NCI-H146 (cell line): ENCODE measurements at places on chromosomes 1 and 21.
A peak's percentile ranks its signal among the peaks of the same experiment; 100 is the strongest.

GRCh38 chr1:39488012-39488545 is 3.4 kb upstream of the BMP8A start:
- DNase-seq, result no peak

- no peak for DNase-seq
These were observed 38.4 kb upstream of the RBM34 start for GRCh38 chr1:235199441-235199840.

DNA sequence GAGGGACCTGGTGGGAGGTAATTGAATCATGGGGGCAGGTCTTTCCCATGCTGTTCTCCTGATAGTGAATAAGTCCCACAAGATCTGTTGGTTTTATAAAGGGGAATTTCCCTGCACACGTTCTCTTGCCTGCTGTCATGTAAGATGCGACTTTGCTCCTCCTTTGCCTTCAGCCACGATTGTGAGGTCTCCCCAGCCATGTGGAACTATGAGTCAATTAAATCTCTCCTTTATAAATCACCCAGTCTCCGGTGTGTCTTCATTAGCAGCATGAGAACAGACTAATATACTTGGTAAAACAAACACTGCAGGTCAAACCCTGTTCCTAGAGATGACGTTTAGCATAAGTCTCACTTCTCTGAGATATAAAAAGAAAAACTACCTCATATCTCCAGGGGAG is 148.3 kb downstream of the MATN1 start:
- no peak for DNase-seq

GRCh38 chr1:160658162-160658813 is 11.4 kb upstream of the SLAMF1 start:
- no peak for DNase-seq

- no peak for DNase-seq
These were observed 59.1 kb downstream of the GLUL start for GRCh38 chr1:182332261-182333060.

- no peak for DNase-seq
These were observed 212.4 kb upstream of the USP24 start for GRCh38 chr1:55427606-55428005.

DNA sequence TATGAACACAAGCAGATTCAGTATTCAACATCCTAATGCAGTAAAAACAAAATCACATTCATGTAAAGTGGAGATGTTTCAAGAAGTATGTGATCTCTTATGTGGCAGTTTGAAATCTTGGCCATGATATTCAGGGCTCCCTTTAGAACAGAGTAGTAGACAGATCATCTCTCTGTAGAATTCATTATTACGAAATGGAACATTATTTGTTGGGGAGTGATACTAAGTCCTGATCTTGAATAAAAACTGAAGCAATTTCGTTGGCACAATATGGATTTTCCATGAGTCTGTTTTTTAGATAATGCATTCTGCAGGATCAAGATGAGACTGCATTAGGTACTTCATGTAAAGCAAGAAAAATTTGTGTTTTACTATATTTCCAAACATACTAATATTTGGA is 264.4 kb upstream of the NRIP1 start:
- DNase-seq, result no peak

DNA sequence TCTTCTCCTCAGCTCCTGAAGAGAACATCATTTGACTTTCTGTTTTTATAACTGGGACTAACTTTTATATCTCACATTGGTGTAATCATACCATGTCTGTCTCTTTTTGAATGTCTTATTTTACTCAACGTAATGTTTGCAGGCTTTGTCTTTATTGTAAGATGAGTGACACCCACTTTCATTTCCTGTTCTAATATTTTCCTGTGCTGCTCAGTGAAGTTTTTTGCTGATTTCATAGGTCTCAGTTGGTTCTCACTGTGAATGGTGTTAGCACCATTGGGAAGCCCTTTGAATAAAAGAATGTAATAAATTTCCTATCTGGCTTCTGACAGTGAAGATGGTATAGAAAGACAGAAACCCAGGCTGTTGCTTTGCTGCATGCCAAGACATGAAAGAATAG is 84.0 kb downstream of the RAVER2 start:
- DNase-seq, result no peak

GRCh38 chr1:242128951-242129502 is 130.1 kb upstream of the MAP1LC3C start:
- DNase-seq, result peak; percentile 63

DNA sequence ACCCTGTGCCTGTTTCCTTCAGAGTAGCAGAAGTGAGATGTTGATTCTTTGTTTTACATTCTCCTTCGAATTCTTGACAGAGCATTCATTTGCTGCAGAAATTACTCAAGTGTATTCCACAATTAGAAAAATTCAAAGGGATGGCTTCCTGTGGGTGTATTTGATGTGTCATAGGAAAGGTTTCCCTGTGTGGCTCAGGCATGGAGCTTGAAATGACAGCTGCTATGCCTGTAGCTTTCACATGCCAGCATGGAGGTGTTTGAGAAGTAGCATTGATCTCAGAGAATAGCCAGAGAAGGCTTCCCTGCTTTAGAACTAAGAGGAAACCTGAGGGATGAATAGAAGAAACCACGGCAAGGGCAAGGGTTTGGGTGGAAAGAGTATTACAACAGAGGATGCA is 317.2 kb upstream of the DEPDC1 start:
- no peak for DNase-seq

DNA sequence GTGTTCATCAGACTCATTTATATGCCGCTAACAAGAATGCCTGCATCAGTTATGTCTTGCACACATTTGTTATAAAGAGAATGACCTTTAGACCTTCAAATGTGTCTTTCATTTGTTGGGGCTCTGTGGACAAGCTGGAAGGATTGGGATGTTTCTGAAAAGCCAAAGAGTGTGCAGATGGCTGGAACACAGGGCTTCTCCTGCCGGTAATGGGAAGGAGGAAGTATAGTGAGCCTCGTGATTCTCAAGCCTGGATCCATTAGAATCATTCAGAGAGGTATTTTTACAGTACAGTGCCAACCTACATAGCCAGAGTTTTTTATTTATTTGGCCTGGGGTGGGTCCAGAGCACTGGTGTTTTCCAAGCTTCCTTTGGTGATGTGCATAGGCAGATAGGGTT is 40.6 kb upstream of the ATP1A1 start:
- no peak for DNase-seq

DNA sequence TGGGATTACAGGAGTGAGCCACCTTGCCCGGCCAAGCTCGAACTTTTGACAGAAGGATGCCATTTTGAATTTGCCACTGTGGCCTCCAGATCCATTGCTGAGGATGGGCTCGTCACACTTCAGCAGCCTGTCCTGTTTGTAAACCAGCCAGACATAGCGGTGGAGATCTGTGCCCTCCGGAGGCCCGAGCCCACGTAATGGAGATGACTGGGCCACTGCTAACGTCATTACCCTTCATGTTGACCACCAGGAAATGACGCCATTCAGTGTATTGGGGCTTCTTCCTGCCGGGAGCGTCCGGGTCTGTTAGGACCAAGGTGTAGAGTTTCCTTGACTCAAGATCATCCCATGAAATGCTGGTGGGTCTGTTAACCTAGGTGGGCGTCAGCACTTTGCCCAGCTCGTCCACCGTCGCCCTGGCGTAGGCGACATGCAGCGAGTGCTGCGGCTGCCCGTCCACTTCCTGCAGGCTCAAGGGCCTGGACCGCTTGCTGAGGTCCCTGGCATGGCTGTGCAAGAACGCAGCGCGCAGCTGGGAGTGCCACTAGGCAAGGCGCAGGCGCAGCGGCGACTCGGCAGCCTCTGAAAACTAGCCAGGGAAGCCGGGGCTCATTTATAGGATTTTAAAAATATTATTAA is 40.8 kb downstream of the PTPRC start:
- DNase-seq, result no peak

GRCh38 chr21:42777757-42778344 is 101.5 kb downstream of the WDR4 start:
- no peak for DNase-seq

DNA sequence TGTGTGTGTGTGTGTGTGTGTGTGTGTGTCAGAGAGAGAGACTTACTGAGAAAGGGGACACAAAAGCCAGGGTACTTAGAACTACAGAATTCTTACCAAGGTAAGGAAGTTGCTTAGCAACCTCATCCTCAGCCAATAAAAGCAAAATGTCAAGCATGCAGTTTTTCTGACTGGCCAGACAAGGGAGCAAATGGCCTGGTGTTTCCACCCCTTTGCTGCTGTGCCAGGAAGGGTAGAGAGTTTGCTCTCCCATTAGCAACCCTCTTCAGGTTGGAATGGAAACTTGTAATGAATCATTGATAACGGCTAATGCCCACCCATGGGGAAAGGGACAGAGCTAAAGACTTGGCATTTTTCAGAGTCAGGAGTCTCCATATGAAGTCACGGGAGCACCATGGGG is 10.6 kb downstream of the RXRG start:
- no peak for DNase-seq

DNA sequence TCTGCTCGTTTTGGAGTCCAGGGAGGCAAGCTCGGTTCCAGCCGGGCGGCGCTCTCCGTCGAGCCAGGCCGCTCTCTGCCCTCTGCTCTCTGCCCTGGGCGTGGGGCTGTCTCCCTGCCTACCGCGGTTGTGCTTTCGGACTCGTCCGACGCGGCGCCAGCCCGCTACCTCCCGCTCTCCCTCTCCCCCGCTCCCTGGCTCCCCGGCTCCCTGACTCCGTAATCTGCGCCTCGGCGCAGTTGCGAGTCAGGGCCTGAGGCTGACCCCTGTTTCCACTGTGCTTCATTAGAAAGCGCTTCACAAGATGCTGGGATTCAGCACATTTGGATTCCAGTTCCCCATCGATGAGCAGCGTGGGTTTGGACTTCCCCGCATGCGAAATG is 2.2 kb downstream of the SOX13 start:
- no peak for DNase-seq

DNA sequence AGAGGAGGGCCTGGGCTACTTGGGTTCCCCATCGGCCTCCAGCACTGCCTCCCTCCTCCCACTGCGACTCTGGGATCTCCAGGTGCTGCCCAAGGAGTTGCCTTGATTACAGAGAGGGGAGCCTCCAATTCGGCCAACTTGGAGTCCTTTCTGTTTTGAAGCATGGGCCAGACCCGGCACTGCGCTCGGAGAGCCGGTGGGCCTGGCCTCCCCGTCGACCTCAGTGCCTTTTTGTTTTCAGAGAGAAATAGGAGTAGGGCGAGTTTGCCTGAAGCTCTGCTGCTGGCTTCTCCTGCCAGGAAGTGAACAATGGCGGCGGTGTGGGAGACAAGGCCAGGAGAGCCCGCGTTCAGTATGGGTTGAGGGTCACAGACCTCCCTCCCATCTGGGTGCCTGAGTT is 24.4 kb downstream of the EIF2D start:
- DNase-seq, result no peak

DNA sequence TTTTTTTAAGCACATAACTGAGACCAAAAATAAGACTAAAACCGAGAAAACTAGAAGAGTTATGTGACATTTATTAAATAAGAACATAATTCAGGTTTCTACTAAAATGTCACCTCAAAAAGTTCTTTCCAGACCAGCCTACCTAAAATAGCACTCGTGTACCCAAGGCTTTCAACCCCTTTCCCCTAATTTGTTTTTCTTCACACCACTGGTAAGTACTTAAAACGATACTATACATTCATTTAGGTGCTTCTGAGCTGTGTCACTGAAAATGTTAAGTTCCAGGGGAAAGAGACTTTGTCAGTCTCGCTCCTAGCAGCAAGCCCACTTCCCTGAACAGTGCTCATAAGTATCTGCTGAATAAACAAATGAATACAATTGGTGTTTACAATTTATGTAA is 6.8 kb downstream of the RRAGC start:
- no peak for DNase-seq

DNA sequence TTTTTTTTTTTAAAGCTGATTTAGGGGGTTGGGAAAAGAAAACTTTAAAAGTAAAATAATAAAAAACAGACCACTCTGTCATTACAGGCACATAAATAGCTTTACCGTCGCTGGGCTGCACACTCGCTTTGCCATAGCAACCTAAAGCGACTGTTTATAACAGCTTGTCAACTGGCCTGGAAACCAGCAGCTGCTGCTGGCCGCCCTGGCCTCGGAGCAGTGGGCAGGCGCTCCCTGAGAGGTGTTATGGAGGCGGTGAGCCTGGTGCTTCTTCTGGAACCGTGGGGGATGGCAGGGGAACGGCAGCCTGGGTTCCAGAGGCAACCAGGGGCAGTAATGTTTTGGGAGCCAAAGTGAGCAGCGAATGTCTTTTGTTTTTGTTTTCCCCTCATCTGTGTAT is 45.7 kb downstream of the ATP2B4 start:
- no peak for DNase-seq

GRCh38 chr1:177586429-177586828 is 383.4 kb downstream of the SEC16B start:
- DNase-seq, result no peak

DNA sequence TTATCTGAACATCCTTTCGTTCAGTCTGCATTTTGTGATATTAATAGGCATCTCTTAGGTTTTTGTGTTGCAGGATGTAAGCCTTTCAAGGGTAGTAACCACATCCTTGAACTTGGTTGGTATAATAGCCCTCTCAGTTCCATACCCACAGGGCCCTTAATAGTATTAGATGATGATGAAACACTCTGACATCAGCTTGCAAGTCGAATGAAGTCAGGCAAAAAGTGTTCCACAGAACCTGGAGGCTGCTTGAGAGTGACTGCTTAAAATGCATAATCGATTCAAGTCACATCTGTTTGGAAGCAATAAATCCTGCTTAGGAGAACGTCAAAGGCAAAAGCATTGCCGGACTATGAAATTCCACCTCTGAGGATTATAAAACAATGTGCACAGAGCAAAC is 415.6 kb upstream of the KAZN start:
- no peak for DNase-seq

DNA sequence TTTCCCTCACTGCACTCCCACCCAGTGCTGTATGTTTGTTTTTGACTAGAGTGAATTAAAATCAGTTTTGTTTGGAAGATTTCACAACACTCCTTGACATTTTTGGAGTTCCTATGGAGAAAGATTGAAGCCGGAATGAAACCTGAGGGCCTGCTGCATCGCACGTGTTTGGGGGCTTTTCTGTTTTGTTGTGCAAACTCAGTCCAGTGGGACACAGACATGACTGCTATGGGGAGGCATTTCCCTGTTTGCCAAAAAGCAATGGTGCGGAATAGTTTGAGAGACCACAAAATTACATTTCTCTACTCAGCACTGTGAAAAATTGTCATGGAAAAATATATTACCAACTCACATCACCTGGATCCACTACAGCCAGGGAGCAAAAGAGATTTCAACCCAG is 43.8 kb upstream of the KCNE2 start:
- no peak for DNase-seq

GRCh38 chr1:67143966-67144365 is 9.2 kb upstream of the C1orf141 start:
- no peak for DNase-seq

DNA sequence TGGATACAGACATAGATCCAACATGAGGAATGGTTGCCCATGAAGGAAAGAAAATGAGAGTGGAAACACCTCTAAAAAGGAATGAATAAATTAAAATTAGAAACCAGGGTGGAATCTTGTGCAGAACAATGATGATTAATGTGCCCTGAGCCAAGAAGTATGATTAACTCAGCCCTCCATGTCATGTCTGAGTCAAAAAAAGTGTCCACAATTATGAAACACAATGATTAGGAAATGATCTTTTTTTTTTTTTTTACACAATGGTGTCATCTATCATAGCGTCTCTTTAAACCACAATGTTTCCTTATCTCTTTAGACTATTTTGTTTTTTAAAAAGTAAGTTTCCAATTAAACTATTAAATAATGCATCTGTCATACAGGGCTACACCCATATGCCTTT is 78.9 kb upstream of the RAB4A start:
- DNase-seq, result no peak
